ENCODE measurements at places on chromosomes 12 and 14.

GRCh38 chr14:100764471-100765115 lies 37.9 kb downstream of the DLK1 start:
- DNase-seq: no peak

- DNase-seq: no peak
These were observed 164.3 kb downstream of the SLC5A8 start for GRCh38 chr12:101045486-101046464.

DNA sequence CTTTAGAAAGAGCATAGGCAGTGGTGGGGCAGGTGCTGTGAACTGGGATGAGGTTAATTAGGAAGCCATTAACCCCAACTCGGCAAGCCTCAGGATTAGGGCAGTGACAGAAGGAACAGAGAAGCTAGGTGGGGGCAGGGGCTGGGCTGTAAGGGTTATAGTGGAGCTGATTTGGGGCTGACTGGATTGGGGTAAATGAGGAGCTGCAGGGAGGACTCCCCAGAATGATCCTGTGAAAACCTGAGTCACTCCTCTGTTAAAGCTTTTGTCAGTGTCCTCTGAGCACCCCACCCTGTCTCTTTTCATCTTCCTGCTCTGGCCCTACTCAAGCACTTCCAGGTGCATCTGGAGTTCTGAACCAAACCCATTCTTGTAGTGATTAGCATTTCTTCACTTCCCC lies 4.4 kb downstream of the KLC1 start:
- no peak for DNase-seq

DNA sequence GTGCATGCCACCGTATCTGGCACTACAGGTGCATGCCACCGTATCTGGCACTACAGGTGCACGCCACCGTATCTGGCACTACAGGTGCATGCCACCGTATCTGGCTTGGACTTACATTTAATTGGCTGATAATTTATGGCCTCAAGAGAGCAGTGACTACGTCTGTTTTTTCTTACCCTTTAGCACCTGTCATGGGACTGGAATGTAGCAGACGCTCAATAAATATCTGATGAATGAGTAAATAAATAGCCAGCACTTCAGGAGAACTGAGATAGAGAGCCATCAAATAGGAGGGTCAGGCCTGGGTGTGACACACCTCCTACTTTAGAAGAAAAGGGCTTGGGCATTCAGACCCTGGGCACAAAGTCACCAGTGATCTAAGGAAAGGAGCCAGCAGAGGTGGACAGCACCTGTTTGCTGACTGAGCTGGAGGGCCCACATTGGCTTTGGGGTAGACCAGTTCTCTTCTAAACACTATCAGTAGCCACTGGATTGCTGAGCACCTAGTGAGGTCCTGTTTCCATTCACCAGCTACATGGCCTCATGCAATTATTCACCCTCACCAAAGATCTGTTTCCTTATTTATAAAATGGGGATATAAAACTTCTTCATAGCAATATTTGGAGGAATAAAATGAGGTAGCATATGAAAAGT lies 50.1 kb downstream of the RFX4 start:
- DNase-seq: no peak

DNA sequence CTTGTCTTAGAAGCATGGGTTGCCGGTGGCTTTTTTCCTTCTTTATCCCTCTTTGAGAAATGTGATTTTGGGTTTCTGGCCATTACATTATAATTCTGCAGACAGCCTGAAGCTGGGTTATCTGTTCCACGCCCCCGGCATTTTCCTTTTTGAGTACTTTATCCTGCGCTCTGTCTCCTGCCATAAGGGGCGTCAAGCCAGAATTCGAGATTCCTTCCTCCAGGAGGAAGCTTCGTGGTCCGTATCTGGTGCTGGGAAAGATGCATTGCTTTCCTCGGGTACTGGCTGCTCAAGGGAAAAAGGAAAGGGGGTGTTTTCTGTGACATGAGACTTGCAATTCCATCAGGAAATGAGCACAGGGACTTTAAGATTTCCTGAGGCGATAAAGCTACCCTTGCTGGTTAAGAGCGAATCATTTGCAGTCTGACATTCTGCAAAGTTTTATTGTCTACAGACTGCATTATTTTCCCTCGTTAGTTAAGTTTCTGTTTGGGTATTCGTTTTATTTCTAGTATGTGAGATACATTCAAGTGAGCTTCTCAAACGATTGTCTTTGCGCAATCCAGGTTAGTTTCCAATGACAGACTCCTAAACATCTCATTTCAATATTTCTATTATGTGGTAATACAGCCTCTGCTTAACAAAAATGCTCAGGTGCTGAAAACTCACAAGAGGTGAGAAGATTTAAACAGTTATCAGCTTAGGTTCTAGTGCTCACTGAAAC lies 694 bp downstream of the AKAP5 start:
- DNase-seq: no peak

- DNase-seq: no peak
These were observed 36.8 kb upstream of the ALG10B start for GRCh38 chr12:38279756-38280155.
